ENCODE measurements at places on chromosomes 16 and 17.

DNA sequence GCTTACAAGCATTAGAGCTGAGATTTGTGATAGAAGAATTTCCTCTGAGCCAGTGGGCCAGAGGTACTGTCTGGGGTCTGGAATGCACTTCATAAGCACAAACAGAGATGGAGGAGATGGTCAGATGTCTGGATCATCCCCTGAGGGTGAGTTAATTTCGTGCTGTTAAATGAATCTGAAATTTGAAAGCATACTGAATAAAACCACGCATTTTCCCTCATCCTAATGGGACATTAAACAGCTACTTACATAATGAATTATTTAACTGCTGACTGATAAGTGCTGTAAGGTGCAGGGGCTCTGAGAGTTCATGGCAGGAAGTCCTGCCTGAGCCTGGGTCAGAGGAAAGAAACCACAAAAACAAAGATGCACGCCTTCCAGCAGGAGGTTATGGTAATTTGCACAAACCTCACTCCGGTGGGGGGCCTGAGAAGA, 136.3 kb upstream of the XYLT1 start:
- no peak for DNase-seq

DNA sequence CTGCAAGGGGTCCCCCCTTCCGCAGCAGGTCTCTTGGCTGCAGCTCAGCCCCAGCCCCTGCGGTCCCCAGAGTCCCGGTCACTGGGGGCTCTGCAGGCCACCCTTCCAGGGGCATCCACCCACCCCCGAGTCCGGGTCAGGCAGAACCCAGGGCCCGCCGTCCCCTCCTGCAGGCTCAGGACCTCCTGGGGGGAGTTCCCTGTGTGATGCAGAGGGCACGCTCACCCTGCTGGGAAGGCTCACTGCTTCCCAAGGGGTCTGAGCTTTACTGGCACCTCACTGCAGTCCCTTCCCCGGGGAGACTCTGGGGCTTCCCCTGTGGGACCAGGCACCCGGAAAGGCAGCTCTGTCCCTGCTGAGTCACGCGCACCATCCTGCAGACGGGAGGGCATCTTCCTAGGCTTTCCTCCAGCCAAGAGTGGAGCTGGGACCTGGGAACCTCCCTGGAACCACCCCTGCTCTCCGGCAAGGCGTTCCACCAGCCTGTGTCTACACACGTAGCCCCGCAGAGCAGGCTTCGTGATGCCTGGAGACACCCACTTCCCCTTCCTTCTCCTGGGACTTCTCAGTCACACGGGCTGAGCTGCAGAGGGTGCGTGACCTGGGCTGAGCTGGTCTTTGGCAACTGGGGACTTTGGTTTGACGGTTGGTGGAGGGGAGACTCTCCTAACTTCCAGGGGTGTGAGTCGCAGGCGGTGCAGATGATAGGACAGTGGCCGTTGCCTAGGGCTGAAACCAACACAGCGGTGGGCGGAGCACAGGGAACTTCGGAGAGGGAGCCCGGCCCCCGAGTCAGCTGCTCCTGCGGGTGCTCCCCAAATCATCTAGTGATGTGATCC, 23.4 kb downstream of the SLC25A10 start:
- DNase-seq = no peak

DNA sequence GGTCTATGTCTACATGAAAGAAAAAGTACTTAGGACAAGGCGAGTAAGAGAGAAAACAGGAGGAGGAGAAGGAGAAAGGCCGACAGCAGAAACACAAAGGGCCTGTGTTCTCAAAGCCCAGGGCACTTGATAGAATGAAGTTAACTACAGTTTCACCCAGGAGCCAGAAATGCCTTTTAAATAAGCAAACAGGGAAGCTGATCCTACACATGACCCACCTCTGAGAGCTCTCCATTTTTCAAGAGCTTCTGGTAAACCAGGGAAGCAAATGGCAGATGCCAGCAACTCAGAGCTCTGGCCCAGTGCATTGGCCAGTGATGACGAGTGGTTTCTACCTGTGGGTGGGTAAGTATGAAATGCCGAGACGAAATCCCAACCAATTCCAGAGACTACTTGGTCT, 163.4 kb downstream of the ZFHX3 start:
- DNase-seq = no peak

DNA sequence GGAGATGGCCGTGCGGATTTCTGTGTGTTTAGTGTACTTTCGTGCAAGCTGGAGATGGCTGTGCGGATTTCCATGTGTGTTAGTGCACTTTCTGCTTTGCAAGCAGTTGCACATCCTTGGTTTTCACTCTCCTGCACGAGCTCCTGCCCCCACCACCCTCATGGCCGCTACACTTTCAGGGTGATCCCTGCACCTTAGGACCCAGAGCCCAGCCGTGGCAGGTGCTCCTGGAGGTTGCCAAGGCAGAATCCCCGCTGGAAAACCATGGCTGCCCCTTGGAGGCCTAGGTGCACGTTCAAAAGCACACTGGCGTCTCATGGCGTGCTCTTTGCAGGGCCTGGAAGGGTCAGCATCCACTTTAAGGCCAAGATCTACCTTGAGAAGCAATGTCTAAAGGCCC, 311.0 kb upstream of the TNRC6C start:
- no peak for DNase-seq

GRCh38 chr16:8958344-8959167, 5.2 kb downstream of the USP7 start:
- DNase-seq = no peak

- DNase-seq = no peak
Measured at GRCh38 chr16:13896543-13897182, 23.3 kb upstream of the ERCC4 start.

DNA sequence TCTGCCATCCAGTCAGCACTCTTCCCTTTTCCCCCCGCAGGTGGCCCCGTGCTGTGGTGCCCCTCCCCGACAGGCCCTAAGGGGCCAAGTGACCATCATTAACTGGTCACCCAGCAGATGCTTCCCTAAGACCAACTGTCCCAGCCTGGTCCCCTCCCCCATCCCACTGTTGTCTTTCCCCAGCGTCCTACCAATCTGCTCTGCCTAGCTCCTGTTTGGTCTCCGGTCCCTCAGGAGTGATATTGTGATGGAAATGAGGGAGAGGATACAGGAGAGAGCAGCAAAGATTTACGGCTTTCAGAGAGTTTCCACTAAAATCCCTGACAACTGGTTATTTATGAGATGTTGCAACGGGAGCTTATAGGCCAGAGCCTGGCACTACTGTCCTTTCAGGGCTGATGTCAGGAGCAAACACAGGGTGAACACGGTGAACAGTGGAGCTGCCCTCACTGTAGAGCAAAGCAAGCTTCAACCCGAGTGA, 1.4 kb upstream of the TTLL6 start:
- no peak for DNase-seq

DNA sequence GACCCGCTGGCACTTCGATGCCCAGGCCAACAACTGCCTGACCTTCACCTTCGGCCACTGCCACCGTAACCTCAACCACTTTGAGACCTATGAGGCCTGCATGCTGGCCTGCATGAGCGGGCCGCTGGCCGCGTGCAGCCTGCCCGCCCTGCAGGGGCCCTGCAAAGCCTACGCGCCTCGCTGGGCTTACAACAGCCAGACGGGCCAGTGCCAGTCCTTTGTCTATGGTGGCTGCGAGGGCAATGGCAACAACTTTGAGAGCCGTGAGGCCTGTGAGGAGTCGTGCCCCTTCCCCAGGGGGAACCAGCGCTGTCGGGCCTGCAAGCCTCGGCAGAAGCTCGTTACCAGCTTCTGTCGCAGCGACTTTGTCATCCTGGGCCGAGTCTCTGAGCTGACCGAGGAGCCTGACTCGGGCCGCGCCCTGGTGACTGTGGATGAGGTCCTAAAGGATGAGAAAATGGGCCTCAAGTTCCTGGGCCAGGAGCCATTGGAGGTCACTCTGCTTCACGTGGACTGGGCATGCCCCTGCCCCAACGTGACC, 5.0 kb downstream of the WFIKKN2 start:
- DNase-seq = no peak

DNA sequence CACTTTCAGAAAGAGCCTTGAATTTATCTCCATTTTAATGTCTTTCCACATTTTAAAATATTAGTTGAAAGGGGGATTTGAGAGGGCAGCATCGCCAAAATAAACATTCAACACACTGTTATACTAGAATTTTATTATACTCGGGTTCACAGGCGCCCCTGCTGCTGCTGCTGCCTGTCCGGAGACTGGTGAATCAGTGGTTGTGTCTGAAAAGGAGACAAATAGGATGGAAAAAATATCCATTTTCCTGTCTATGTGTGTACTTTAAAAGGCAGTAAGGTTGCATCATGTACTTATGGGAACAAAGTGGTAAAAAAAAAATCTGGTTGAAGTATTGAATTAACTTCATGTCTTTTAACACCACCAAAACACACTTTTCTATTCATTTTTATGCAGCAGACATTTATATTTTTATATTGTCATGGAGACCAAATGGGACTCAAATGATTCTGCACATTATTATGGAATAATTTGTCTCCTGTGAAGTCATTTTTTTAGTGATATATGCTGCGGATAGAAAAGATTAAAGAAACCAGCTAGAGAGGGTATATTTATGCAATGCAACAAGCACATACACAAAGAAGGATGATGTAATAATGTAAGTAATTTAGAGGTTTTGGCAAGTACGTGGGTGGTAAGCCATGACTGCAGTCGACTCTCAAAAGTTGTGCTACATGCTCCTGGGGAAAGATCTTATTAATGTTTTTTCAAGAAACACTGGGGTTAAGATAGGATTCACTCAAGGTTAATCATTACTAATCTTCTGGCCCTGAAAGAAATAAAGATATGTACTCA, 759.0 kb upstream of the SOX9 start:
- no peak for DNase-seq

GRCh38 chr16:85157813-85158742, 45.8 kb upstream of the CIBAR2 start:
- DNase-seq = peak; percentile 21

GRCh38 chr17:76752006-76752405, 14.1 kb downstream of the MFSD11 start:
- no peak for DNase-seq

GRCh38 chr17:10699856-10700255, 2.5 kb downstream of the ADPRM start:
- no peak for DNase-seq

DNA sequence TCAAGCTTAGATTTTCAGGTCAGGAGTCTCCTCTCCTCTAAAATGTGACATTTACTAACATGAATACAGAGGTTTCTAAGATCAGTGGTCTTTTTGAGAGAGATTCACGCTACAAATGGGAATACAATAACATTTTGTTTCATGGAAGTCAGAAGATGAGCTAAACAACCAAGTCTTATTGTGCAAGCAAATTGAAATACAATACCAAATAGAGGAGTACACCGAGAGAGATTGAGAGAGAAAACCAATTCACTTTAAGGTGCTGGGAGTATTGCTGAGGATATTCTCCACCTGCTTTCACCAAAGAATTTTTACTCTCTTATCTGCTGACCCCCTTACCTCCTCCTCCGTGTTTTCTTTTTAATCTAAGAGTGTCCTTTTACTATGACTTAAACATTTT, 11.5 kb downstream of the VEZF1 start:
- no peak for DNase-seq

DNA sequence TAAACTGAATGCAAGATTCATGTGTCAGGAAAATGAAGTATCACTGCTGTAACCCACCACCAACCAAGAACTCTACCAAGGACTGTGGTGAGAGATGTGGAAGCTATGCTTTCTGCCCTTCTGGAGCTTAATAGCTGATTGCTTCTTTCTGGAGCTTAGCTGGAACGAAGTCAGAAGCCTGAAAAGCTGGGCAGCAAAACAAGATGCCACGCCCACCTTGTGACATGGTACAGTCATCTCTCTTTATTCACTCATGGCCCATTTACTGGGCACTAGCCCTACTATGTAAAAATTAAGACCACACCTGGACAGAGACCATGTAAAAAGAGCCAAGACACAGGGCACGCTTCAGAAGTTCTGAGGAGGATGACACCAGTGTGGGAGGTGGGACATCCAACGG, 48.1 kb downstream of the TEX2 start:
- DNase-seq = no peak

GRCh38 chr16:48053418-48053745, 102.4 kb downstream of the ABCC12 start:
- DNase-seq = no peak

GRCh38 chr16:19858340-19859018, 26.2 kb downstream of the GPRC5B start:
- DNase-seq = no peak

DNA sequence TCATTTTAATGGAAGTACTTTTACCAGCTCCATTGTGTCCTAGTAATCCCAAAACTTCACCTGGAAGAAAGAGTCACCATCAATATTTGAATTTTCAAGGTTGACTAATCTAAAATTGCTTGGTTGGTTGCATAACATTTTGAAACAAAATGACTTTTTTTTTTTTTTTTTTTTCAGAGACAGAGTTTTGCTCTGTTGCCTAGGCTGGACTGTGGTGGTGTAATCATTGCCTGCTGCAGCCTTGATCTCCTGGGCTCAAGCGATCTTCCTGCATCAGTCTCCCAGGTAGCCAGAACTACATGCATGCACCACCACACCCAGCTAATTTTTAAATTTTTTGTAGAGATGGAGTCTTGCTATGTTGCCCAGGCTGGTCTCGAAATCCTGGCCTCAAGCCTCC, 12.6 kb upstream of the ABCA6 start:
- DNase-seq = no peak

- DNase-seq = no peak
Measured at GRCh38 chr17:6297960-6298359, 137.0 kb downstream of the AIPL1 start.

- no peak for DNase-seq
Measured at GRCh38 chr17:64534187-64534586, 27.4 kb downstream of the CEP95 start.

DNA sequence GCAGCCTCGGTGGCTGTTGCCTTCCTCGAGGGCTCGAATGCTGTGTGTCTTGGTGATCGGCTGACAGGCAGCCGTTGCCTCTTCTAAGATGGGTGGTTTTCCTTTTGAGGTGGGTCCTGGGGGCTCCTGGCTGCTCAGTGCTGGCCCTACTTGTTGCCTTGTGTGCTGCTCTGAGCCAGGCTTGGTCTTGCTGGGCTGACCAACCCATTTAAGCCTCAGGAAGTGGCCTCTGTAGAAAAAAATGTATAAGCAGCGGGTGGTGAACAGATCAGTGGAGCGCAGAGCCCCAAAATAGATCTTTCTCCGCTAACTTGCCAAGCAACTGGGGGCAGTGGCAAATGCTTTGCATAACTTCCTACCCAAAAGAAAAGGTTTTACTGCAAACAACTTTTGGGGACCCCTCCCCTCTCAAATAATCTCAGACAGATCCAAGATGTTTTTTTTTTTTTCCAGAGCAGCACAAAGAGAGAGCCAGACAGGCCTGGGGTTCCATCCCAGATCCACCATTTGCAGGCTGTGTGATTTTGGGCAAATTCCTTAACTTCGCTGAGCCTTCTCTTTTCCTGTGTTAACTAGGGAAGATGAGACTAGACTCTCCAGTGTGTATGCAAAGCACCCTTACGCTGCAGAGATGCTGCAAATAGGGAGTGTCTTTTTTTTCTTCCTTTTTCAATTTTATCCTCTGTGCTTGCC, 42.5 kb downstream of the PLCG2 start:
- DNase-seq = no peak

GRCh38 chr17:8371786-8372185, 4.7 kb downstream of the KRABD2 start:
- DNase-seq = no peak

DNA sequence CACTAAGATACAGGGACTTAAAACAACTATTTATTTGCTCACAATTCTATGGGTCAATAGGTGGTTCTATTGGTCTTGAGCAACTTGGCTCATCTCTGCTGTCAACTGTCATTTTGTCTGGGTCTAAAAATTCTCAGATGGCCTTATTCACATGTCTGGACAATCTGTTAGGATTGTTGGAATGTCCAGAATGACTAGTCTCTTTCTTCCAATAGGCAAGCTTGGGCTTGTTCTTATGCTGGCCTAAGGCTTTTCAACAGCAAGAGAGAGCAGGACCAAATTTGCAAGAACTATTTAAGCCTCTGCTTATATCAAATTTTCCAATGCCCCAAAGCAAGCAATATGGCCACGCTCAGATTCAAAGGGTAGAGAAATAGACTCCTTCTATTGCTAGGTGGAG, 240.9 kb downstream of the KIF2B start:
- no peak for DNase-seq
